ENCODE measurements at places on chromosomes 5 and 9. TPM values are rescaled to one million over a fixed set of nuclear protein-coding genes. Genes with fewer than 3 reads are reported as not detected.
A peak's percentile ranks its signal among the peaks of the same experiment; 100 is the strongest.

DNA sequence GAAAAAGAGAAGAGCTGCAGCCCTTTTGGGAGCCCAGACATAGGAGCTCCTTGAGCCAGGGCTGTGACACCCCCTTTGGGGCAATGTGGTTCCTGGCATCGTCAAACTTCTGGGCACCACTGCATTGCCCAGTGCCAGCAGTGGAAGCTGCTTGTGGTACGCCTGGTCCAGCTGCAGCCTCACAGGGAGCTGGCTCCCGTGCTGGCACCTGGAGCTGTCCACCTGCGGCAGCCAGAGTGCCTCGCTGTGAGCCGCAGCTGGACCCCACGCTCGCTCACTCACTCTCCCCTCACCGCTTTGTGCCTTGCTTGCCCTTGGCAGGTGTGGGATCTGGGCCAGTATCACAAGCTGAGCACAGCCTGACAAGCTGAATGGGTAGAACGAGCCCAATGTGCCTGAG lies 1150.8 kb upstream of the CDH6 start:
- DNase-seq: no peak

DNA sequence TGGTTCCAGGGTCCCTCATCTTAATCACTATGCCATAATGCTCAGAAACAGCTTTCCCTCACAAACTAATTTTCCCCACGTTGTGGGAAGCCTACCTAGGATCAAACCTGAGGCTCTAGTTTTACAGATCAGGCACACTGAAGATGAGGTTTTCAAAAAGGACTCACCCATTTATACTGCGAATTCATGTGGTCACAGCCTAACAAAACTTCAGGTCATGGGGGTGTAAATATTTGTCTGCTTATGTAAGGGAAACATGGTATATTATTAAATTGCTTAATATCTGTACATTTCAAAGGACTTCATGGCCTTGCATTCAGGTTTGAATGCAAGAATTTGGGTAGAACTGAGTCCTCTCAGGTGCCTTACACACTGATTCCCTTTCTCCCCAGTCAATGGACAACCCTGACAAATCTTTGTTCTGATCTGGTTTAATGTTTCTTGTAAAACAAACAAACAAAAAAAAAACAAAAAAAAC lies 12.1 kb downstream of the ZFAND5 start:
- no peak for DNase-seq

- no peak for DNase-seq
Observed at GRCh38 chr5:78507531-78507930, 141.0 kb downstream of the LHFPL2 start.

DNA sequence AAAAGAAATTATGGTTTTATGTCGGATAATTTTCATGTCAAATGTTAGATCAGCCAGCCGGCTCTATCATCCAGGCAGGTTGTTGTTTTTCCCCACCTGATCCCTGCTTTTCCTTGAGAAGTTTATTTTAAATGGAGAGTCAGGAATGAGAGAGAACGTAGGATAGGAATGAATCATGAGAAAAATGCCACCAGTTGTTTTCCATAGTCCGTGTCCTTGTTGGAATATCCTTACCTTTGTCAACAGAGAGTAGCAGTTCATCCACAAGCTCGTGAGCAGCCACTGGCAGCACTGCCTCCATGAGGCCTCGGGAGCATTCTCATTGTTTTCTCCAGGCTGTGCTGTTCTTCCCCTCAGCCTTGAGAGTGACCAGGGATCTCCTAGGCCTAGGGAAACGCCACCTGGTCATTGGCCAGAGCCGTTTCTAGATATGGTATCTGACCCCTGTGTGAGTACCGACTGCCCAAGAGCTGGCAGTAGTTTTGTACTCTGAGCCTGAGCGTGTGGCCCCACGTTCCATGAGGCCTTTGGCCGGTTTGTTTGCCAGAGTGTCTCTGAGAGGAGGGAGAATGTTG lies 293.3 kb downstream of the FANCC start:
- DNase-seq: no peak

GRCh38 chr5:169065400-169065799 lies 235.5 kb downstream of the SLIT3 start:
- DNase-seq: no peak

GRCh38 chr5:103218164-103218563 lies 40.4 kb upstream of the MACIR start:
- no peak for DNase-seq

- DNase-seq: no peak
Observed at GRCh38 chr5:67552773-67553172, 356.2 kb upstream of the CD180 start.

DNA sequence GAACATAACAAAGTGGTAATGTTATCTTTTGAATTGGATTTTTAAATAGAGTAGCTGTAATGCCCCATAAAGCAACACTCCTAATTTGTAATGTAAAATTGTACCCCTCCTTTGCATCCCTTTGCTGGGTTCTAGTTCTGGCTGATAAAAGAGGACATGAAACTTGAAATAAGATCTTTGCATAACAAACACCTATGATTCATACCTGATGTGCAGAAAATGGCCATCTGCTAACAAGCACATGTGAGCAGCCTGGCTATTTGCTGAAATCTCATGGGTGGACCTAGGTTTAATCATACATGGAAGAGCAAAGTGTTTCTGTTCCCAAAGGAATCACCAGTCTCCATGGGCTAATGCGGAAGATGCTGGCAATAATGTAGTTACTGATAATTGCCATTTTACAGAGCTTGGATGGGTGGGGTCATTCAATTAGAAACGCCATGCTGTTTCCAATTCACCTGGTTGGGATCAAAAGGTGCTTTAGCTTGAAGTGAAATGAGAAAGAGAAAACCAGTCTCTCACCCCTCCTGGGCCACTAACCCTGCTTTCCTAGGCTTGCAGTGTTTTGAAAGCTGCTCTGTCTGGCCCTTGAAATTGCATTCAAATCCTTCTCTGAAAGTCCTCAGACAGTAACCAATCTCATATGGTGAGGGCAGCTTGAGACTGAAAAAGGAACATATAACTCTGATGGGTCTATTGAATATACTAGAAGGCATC lies 585.1 kb downstream of the TLE4 start:
- no peak for DNase-seq

DNA sequence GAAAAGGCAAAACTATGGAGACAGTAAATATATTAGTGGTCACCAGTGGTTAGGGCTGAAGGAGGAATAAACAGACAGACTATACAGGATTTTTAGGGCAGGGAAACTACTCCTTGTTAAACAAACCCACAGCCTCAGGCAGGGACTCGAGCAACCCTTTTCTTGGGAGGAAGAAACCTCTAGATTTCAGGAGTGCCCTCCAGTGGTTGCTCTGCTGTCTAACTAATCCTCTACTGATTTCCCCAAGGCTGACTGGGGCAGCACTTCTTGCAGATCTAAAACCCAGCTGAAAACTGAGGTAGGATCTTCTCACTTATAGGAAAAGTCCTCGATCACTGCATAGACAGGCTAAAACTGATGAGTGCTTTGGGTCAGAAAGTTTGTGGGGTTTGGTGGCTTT lies 176.8 kb downstream of the ISOC1 start:
- DNase-seq: peak; percentile 0

GRCh38 chr9:1173211-1173610 lies 123.1 kb downstream of the DMRT2 start:
- no peak for DNase-seq

GRCh38 chr5:112594095-112594850 lies 143.4 kb upstream of the APC start:
- DNase-seq: peak; percentile 35

GRCh38 chr9:78866207-78867132 lies 569.5 kb downstream of the PSAT1 start:
- no peak for DNase-seq

GRCh38 chr9:84925225-84925872 lies 255.8 kb downstream of the NTRK2 start:
- DNase-seq: no peak

DNA sequence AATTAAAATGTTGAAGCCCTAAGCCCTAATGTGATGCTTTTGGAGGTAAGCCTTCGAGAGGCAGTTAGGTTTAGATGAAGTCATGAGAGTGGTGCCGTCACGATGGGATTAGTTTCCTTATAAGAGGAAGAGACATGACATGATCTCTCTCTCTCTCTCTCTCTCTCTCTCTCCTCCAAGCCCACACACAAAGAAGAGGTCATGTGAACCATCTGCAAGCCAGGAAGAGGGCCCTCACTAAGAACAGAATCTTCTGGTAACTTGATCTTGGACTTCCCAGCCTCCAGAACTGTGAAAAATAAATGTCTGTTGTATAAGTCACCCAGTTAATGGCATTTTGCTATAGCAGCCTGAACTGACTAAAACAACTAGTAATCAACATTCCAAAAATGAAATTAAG lies 175.5 kb downstream of the GNA14 start:
- no peak for DNase-seq

DNA sequence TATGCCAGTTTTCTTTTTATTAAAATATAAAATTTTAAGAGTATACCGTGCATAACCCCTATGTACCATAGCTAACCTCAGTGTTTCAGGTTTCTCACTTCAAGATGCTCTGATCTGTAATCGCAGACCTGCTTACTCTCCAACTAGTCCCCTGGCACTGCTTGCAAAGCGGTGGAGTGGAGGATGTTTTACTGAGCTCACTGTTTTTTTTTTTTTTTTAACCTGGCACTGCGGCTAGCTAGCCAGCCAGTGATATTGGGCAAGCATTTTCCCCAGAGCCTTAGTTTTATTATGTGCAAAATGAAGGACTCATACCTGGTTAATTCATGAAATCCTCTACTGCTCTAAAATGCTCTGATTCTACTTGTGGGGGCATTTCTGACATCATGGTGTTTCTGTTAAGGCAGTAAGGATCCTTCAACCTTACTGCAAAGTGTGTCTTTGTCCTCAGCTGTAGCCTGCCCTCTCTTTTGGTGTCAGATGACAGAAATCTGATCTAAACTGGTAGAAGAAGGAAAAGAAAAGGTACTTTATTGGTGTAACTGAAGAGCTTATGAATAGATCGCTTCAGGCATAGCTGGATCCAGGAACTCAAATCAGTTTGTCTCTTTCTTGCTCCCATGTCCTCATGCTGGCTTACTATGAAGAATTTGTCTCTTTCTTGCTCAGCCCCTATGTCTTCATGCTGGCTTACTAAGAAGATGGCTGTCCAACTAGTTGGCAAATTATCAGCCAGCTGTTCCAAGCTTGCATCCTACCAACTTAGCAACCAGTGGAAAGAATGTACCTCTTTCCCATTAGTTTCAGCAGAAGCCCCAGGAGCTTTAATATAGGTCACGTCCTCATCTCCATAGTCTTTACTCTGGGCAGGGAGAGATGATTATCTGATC lies 59.8 kb downstream of the DOCK2 start:
- DNase-seq: no peak

DNA sequence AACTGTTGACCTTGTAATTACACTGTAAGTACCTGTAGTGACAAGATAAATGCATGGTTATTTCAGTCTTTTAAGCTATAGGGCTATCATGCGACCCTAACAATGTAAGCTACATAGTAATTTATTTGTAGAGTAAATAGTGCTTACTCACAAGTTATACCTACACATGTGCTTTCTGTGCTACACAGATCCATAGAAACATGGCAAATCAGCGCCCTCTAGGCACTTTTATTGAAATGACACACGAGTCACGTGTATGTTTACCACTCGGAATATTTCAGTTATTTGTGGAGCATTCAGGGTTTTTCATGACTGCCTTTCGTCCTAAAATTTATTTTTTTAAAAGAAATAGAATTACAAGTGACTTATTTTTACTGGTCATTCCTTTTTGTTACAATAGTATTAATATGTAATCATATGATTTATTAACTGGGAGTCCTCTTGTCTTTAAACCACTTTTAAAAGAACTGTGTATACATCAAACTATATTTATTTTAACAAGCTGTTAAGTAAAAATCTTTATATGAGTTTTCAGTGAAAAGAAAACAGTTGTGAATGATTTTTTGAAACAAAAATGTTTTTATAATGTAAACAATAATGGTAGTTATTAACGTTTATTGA lies 1242.3 kb upstream of the WWC1 start:
- peak; percentile 50 for DNase-seq

- DNase-seq: no peak
Observed at GRCh38 chr5:54301849-54302248, 8.5 kb downstream of the ARL15 start.

DNA sequence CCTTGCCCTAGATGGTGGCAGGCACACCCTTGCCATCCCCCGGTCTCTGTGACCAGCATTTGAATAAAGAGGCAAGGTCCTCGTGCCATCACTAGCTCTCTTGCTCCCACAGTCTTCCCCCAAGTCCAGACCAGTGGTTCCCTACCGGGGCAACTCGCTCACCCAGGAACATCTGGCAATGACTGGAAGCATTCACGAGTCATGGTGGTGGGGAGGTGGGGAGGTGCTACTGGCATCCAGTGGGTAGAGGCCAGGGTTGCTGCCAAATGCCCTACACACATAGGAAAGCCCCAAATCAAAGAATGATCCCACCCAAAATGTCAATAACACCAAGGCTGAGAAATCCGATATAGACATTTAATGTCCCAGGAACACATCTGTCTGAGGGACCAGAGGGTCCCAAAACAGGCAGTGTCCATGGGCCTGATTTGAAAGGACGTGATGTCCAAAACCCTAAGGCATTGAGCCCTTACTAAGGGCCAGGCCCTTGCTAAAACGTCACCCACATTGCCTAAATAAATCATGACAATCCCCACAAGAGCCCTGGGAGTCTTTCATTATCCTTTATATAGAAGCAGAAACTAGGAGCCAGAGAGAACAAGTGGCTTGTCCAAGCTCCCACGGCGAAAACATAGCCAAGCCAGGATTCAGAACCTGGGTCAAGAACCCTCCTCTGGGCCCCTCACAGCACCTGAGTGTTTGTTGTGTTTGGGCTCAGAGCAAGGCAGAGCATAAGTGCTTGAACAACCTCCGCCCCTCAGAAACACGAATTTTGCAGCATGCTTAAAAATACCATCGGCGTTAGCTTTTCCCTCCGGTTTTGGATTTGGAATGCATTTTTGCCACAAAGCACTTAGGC lies 119.3 kb upstream of the WWC1 start:
- DNase-seq: no peak

DNA sequence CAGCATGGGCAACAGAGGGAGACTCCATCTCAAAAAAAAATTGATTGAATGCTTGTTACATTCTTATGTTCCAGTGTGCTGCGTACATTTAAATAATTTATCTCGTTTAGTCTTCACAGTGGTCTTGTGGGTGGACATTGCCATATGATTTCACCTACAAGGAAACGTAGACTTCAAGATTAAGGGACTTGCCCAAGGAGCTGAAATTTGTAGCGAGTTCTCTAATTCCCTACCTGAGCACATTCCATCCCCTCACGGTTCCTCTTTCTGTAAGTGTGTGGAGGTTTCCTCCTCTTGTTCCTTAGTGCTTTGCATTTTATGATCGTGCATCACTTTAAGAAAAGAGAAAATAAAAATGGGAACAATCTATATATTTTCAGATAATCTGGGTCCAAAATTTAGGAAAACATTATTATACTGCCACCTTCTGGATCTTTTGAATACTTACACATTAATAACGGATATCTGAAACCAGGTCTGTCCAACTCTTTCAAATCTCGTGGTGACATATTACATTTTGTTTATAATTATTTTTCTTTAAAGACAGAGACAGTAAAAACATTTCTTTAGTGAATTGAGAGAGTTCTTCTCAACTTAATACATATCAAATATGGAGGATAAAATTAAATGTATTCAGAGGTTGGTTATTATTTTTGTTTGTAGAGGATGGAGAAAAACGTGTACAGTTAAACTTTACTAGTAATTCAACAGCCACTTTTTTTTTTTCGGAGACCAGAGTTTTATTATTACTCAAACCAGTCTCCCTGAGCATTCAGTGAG lies 29.9 kb upstream of the C7 start:
- DNase-seq: peak; percentile 47

Gene LCN9
- total RNA-seq: not detected

Gene SH2D3C
- total RNA-seq: 45.7 TPM

Gene CD72
- total RNA-seq: 67.6 TPM

Gene STC2
- not detected for total RNA-seq

Gene IL5
- not detected for total RNA-seq

Gene TRPM3
- not detected for total RNA-seq

Gene ENTPD2
- total RNA-seq: not detected

Measured in OCI-LY7 (cell line).